Pulmonary artery endothelial cell (primary cell): ENCODE measurements at places on chromosomes 1 and 21. TPM values are rescaled to one million over a fixed set of nuclear protein-coding genes. Genes with fewer than 3 reads are reported as not detected.

GRCh38 chr1:150661156-150661555 lies 31.7 kb upstream of the ENSA start:
- no peak for DNase-seq

The GBP6 gene
- total RNA-seq: not detected in 2 replicates

DNA sequence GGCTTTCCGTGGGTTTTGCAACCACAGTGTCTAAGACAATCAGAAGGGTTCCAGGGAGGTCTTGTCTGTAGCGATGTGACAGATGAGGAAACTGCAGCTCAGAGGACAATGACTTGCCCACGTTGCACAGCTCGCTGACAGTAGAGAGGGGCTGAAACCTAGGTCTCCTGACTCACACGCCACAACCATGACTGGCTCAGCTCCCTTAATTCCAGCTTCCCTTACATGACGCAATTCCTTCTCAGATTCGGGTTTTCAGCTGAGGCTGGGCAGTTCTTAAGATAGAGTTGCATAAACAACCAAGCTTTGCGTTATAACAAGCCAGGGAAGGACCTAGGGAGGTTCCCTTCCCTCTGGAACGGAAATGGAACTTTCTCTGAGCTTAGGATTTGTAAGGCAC lies 36.3 kb downstream of the DHCR24 start:
- DNase-seq: no peak

- no peak for DNase-seq
Observed at GRCh38 chr1:153344718-153345025, 4.0 kb downstream of the PGLYRP4 start.

The IGSF9 gene
- 0.04 TPM in 1 of 2 replicates, not detected in the other for total RNA-seq

DNA sequence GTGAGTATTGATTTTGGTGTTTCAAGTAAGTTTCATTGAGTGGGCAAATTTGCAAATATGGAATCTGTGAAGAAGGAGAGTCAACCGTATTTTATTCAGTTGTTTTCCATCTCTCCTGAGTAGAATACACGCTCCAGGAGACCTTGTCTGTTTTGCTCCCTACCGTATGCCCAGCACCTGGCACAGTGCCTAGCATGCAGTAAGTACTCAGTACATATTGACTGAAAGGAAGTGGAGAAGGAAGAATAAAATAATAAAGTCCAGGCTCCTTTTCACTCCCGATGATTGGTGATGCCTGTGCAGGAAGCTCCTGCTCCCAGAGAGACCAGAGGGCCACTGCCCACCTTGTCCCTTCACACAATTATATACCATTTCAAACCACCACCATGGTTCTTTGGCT lies 59.4 kb upstream of the NEK2 start:
- DNase-seq: no peak

GRCh38 chr1:76374086-76374485 lies 299.5 kb downstream of the ST6GALNAC3 start:
- DNase-seq: no peak

GRCh38 chr1:219966071-219966349 lies 37.7 kb upstream of the SLC30A10 start:
- DNase-seq: no peak

DNA sequence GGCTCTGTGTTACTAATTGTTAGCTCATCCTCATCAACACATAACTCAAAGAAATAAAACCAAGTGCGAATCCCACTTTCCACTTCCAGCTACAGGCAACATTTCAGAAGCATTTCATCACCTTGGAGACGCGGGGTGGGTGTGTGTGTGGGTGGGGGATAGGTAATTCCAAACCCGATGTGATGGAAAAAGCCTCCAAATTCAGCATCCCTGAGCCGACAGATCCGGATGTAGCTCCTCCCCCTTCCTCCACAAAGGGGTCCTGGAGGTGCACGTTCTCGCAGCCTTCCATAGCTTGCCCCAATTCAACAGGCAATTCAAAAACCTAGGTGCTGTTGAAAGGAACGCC lies 486 bp downstream of the HSPA13 start:
- DNase-seq: no peak

DNA sequence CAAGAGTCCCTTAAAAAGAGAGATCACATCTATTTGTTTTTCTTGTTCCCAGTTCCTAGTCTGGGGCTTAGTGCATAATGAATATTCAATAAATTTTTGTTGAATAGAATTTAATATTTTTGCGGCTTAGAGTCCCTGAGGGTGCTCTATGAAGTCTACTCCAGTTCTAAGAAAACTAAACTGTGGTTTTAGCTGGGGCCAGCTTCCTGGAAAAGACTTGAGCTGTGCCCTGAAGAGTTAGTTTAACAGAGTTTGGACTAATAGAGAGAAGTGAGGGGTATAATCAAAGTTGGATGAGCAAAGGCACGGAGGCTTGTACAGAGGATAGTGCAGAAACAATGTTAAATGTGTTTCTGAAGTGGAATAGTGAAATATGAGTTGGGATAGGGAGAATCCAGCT lies 168.9 kb downstream of the FASLG start:
- no peak for DNase-seq

The EDARADD gene
- total RNA-seq: not detected in 2 replicates

- DNase-seq: no peak
Observed at GRCh38 chr1:67479146-67479891, 49.1 kb upstream of the SERBP1 start.

DNA sequence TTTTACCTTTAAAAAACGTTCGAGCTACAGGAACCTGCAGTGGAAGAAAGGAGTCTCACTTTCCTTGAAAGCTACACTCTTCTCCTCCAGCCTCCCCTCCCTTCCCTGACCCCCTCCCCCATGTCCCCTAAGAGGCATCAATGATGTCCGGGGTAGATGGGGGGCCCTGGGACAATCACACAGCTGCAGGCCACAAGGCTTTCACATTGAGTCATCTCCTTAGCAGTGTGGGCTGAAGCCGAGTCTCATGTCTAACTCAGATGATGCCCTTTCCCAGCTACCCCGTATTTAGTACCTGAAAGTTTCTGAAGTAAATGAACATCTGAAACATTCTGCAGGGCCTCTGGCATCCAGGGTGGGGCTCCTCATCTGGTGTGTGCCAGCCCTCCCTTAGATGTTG lies 6.3 kb upstream of the GPR25 start:
- no peak for DNase-seq

The NT5C1A gene
- not detected in 2 replicates for total RNA-seq

- no peak for DNase-seq
Observed at GRCh38 chr21:26637201-26637745, 64.2 kb upstream of the CYYR1 start.

The TSEN15 gene
- 30.0 and 30.9 TPM in 2 replicates for total RNA-seq

- DNase-seq: no peak
Observed at GRCh38 chr1:206721454-206721853, 36.7 kb downstream of the MAPKAPK2 start.

The GABPA gene
- 25.5 and 33.8 TPM in 2 replicates for total RNA-seq

DNA sequence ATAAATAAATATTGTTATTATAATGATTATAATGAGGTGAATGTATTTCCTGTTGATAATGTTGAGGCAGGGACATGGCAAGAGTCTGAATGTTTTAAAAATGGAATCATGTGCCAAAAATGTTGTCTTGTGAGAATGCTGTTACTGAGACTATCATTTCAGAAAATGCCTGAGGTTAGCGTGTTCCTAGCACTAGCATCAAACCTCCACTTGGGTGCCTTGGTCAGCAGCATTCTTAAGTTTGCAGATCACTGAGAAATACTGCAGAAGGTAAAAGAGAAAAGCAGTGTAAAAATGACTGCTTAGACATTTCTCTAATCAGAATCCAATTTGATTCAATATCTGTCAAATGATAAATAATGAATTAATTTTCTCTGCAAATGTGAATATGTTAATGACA lies 50.8 kb downstream of the OLFM3 start:
- no peak for DNase-seq

The HLX gene
- total RNA-seq: 7.8 and 16.3 TPM in 2 replicates

The PERM1 gene
- not detected in 2 replicates for total RNA-seq

The ENAH gene
- 46.0 and 69.0 TPM in 2 replicates for total RNA-seq

GRCh38 chr1:8120693-8121260 lies 94.7 kb upstream of the ERRFI1 start:
- peak; percentile 73 for DNase-seq

The RXFP4 gene
- total RNA-seq: 0.14 TPM in 1 of 2 replicates, not detected in the other

The C1orf87 gene
- not detected in 2 replicates for total RNA-seq

DNA sequence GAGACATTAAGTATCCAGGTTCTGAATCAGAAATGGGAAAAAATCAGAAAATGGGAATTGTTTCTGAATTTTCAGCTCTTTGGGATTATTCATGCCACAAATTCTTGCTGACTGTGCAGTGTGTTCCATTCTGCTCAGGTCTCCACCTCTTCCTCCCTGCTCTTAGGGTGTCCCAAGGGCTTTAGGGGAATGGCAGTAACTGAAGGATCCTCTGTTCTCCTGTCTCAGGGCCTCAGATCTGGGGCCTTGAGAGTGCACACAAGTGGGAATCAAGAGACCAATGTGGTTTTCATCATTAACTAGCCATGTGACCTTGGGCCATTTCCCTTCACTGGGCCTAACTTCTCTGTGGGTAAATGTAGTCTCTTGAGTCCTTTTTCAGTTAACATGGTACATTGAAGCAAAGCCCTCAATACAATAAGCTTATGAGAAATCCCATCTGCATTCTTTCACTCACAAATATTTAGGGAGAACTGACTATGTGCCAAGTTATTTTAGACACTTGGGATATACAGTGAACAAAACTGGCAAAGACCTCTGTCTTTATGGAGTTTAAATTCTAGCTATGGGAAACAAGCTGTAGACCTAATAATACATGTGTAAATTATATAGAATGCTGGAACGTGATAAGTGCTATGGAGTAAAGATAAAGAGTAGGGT lies 75.7 kb upstream of the SPATA6 start:
- no peak for DNase-seq

GRCh38 chr1:214698559-214698958 lies 95.6 kb downstream of the CENPF start:
- DNase-seq: no peak

DNA sequence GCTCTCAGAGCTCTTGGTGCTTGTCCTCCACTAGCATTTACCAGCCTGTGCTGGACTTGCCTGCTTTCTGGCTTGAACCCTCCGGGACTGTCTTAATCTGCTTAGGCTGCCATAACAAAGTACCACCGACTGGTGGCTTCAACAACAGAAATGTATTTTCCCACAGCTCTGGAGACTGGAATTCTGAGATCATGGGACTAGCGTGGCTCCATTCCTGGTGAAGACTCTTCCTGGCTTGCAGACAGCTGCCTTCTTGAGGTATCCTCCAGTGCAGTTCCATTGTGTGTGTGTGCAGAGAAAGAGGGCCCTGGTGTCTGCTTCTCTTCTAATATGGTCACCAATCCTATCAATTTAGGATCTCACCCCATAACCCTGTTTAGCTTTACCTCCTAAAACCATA lies 22.0 kb upstream of the RCAN1 start:
- no peak for DNase-seq

The WNT4 gene
- total RNA-seq: 0.04 and 0.13 TPM in 2 replicates

DNA sequence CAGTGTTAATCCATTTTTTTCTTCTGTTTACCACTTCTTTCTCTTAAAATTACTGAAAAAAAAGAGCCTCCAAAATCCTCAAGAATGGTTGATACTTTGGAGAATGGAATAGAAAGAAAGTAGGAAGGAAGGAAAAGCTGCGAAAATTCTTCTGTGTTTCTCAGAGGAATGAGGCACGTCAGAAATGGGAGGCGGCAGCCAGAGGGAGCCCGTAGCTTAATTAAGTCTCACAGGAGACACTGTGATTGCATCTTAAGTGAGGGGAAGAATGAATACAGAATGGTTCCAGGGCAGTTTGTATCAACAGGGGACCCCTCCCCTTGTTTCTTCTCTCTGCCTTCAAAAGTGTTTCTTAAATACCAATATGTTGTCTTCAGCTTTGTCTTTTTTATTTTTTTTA lies 1099.5 kb downstream of the PLA2G4A start:
- peak; percentile 15 for DNase-seq

GRCh38 chr1:182791281-182792179 lies 2.0 kb downstream of the NPL start:
- no peak for DNase-seq

- no peak for DNase-seq
Observed at GRCh38 chr1:21955501-21956281, 18.6 kb upstream of the HSPG2 start.

DNA sequence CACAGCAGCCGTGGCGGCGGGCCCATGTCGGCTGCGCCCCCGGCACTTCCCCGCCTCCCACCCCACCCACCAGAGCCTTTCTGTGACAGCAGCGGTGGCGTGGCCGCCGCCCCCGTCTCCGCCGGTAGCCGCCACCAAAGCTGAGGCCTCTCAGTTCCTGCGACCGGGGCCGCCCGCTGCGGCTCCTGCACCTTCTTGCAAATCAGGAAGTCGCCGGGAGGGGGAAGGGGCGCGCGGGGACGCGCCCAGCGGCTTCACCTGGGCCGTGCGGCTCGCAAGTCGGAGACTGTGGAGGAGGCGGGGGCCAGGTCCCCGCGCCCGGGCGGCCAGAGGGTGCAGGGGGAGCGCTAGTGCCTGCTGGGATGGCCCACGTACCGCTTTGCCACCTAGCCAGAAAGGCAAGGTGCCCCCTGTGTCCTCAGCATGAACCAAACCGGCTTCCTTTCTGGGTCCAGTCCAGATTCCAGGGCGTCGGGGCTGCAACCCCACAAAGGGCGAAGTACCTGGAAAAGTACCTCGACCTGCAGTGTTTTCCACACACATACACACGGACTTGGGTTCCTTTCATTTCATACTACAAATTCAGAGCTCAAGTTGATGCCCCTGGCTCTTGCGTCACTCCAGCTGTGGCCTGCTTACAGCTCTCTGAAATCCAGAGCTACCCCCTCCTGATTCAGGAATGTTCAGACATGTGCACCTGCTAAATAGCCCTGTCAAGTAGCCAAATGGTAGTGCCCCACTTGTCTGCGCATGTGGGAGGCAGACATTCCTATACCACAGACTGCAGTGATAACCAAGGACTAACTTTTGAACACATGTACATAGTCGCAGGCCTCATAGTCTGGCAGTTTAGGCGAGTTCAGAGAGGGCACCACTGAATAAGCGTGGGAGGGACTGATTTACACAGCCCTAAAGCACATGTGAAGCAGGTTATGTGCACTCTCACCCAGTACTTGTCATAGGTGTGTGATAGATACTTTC lies at the start of gene DENND1B:
TSS of gene DENND1B (minus strand) at position 199 of the 981 bp plus-strand sequence. CDS start 325 bp downstream, outside the sequence.
- DNase-seq: no peak

The HENMT1 gene
- total RNA-seq: 1.3 and 3.7 TPM in 2 replicates

The ERVH48-1 gene
- total RNA-seq: not detected in 2 replicates

- DNase-seq: no peak
Observed at GRCh38 chr1:33319186-33319948, 1.5 kb downstream of the A3GALT2 start.
